Type B pancreatic cell (in vitro differentiated cells): ENCODE measurements at places on chromosomes 12 and 14.

GRCh38 chr12:45182511-45182910, 33.4 kb upstream of the ANO6 start:
- DNase-seq = no peak

- DNase-seq = peak; percentile 72
Observed at GRCh38 chr12:49903700-49904423, at the start of gene FAIM2. Gene FAIM2 (minus strand): TSS chr12:49903900. CDS start chr12:49903792, 108 bp downstream.

DNA sequence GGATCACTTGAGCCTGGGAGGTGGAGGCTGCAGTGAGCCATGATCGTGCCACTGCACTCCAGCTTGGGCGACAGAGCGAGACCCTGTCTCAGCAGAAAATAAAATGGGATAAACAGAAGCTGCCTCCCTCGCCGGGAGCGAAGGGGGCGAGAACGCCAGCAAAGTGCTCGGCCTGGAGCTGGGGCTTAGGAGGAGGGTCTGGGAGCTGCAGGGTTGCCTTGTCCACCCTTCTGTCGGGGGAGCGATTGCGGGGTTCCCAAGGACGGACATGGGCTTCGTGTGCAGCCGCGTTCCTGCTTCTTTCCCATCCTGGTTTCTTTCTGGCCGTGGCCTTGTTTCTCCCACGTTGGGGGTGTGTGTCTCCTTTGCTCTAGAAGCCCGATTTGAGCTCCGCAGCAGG, 27.9 kb upstream of the MLXIP start:
- DNase-seq = no peak

DNA sequence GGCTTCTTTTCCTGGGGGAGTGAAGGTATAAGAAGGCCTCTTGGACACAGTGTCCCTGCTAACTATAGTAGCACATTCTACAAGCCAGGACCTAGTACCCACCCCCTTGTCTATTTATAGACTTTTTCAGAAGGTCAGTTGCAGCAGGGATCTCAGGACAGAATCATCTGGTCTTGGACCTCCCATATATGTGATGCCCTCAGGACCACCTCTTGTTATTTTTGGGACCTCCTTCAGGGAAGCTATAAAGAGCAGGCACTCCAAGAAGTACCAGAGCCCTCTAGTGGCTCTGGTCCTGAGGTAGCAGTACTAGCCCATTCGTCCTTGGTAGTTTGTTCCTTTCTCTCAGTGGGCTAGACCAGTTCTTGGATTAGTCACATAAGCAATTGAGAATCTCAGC, 4.3 kb downstream of the COQ10A start:
- no peak for DNase-seq

DNA sequence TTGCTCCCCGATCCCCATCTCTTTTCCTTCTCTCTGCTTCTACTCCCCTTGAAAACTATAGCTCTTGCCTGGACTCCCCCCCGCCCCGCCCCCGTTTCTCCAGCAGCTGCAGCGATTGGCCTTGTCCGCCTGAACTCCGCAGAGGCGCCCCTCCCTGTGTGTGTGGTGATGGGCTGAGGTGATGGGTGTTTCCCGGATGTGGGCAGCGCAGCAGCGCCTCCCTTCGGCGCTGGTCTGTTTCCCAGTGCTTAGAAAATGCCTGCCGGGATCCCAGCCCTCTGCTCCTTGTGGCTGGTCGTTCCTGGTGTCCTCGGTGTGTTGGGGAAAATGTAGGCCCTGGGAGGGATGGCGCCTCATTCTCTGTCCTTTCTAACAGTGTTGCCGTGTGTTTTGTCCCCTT, 43.3 kb downstream of the GALNT8 start:
- no peak for DNase-seq

DNA sequence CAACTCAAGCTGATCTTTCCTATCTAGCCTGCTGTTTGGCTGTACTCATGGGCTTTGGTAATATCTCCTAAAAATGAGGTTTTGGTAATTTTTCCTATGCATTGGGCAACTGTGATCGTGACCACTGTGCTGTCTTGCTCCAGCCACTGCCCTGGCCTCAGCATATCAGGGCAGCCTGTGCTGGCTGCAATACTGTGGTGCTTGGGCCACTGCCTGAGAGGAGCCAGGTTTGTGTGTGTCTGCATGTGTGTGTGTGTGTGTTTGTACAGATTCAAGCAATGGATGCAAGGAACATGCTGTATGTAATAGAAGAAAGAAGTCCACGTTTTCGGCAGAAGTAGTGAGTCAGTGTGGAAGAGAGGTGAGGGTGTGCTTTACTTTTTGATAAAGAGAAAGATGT, 13.0 kb downstream of the ERG28 start:
- no peak for DNase-seq

DNA sequence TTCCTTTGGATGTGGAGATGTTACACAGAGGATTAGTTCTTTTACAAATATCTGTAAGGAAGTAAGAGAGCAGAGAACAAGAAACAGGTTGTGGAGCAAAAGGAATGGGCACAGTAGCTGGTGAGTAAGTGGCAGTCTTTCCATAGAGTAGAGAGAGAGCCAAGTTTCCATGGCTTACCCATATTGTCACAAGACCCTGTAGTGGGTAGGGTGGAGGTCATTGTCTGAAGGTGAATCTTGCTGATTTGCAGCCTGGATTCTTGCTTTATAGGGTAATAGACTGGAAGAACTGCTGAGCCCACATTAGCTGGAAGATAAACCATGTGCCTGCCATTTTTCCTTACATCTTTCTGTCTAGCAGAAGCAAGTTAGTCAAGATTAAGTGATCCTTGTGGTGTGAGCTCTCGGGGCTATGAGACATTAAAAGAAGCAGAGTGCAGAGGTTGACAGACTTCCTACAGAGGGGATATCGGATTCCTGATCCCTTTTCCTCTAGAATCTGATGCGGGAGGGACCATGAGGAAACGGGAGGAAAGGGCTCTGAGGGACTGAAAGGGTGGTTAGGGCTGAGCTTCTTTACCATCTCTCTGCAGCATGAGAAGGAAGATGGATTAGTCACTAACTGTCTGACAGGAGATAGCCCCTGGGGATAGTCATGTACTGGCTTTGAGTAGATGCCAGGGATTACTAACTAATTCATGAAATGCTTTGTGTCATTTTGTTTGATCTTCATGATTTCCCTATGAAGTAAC, 44.0 kb upstream of the LRTM2 start:
- DNase-seq = no peak

DNA sequence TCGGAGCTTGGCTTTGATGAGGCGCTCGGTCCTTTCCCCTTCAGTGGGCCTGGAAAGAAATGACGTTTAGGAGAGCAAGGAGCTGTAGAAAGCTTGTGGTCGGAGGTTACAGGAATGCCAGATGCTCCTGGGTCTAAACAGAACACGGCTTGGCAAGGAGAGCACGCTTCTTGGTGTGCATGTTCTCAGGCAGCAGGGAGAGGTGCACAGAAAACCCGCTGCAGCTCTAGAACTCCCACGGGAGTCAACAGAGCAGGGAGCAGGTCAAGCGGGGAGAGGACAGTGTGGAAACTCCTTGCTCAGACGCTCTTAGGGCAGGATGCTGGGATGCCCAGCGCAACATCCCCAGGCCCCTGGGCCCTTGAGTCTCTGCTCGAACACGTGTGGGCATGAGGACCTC, 51.0 kb downstream of the SSH1 start:
- DNase-seq = no peak

- DNase-seq = no peak
Observed at GRCh38 chr12:5395443-5396271, 36.3 kb upstream of the NTF3 start.

- no peak for DNase-seq
Observed at GRCh38 chr14:61444215-61444768, 122.9 kb downstream of the PRKCH start.

DNA sequence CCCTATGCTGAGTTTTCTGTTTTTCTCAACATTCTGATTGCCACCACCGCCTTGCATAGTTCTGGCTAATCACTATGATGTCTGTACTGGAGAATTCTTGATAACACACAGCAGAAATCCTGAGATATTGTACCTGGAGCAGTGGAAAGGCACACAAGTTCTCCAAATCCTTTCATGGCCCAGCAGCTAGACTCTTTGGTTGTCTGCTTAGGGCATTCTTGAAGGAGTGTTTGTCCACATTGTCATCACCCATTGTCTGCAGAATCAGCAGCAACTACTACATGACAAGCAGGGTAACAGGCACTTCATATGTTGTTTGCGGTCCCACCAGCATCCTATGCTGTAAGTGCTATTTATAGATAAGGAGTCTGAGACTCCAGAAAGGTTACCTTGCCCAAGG, 128.9 kb downstream of the DAAM1 start:
- DNase-seq = no peak

- peak; percentile 80 for DNase-seq
Observed at GRCh38 chr12:125683748-125684381, 618.6 kb downstream of the AACS start.
